Large intestine (tissue), 12 donors: ENCODE measurements at places on chromosomes 16 and 17. TPM values are rescaled to one million over a fixed set of nuclear protein-coding genes. Genes with fewer than 3 reads are reported as not detected.

DNA sequence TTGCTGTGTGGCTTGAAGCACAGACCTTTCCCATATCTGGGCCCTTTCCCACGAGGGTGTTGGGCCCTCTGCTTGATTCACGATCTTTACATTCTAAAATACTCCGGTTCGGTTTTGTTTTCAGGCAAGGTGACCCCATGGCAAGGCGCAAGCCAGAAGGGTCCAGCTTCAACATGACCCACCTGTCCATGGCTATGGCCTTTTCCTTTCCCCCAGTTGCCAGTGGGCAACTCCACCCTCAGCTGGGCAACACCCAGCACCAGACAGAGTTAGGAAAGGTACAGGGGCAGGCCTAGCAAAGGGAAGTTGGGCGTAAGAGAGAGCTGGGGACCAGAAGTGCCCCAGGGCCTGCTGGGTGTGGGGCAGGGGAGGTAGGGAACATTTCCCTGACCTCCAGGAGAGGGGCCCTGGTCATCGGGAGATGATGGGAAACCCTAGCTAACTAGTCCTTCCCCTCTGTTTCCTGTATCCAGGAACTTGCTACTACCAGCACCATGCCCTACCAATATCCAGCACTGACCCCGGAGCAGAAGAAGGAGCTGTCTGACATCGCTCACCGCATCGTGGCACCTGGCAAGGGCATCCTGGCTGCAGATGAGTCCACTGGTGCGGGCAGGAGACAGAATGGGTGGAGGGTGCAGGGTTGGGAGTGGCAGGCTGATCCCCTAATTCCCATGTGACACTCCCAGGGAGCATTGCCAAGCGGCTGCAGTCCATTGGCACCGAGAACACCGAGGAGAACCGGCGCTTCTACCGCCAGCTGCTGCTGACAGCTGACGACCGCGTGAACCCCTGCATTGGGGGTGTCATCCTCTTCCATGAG is 1.4 kb downstream of the ALDOA start:
- no peak for DNase-seq

GRCh38 chr16:58411736-58412614 is 19.7 kb downstream of the GINS3 start:
- DNase-seq = no peak

GRCh38 chr16:78462288-78463208 is 363.1 kb downstream of the WWOX start:
- no peak for DNase-seq

DNA sequence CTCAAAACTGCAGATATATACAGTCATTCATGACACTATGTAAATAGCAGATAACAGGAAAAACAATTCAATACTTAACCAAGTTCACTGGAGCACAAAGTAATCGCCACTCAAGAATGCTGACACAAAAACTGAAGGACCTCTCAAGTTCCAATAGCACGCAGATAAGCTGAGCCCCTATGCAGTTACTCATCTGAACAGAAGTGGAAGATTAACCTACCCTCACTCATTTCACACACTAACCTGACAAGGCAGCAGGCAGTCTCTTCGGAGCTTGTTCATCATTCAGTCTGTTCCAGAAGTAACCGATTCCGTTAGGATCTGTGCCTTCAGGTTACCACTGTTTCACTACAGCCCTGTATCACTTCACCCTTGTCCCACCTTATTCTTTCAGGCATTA is 6.0 kb downstream of the HELZ start:
- peak; percentile 73 for DNase-seq

DNA sequence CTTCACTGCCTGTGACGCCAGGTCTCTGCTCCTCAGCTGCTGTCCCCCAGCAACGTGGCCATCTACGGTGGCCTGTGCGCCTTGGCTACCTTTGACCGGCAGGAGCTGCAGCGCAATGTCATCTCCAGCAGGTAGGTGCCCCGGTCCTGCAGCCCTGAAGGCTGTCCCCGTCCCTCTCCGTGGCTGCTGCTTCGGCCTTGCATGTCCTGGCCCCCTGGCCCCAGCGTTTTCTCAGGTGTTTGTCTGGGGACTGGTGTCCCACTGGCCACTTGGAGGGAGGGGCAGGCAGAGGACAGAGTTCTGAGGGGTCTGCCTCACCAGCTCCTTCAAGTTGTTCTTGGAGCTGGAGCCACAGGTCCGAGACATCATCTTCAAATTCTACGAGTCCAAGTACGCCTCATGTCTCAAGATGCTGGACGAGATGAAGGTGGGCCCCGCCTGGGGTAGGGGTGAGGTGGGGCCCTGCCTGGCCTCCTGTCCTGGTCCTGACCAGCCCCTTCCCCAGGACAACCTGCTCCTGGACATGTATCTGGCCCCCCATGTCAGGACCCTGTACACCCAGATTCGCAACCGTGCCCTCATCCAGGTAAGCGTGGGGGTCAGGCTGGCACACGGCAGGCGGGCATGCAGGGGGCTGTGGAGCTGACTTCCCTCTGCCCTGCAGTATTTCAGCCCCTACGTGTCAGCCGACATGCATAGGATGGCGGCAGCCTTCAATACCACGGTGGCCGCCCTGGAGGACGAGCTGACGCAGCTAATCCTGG is 4.4 kb downstream of the GPS1 start:
- no peak for DNase-seq

- no peak for DNase-seq
These were observed 53.0 kb downstream of the ATP2C2 start for GRCh38 chr16:84421081-84421937.

DNA sequence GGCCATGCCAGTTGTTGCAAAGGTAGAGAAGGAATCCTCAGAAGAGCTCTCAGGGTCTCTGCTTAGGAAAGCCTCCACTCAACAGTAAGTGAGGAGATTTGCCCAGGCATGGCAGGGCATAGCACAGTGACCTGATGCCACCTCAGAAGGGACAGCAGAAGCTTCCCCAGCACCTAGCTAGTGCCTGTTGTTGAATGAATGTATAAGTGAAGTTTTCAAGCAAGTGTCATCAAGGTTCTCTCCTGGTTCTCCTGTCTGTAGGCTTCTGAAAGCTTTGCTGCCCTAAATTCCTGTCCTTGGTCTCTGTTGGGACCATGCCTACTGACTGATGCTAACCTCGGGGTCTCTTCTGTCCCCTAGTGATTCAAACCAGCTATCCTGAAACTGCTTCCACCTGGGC is 114.9 kb upstream of the TBX2 start:
- DNase-seq = no peak

- no peak for DNase-seq
These were observed 20.2 kb downstream of the CBX4 start for GRCh38 chr17:79819085-79819484.

GRCh38 chr17:56914581-56915273 is 878 bp upstream of the TRIM25 start:
- no peak for DNase-seq

GRCh38 chr17:43449470-43450248 is 34.1 kb upstream of the DHX8 start:
- no peak for DNase-seq

DNA sequence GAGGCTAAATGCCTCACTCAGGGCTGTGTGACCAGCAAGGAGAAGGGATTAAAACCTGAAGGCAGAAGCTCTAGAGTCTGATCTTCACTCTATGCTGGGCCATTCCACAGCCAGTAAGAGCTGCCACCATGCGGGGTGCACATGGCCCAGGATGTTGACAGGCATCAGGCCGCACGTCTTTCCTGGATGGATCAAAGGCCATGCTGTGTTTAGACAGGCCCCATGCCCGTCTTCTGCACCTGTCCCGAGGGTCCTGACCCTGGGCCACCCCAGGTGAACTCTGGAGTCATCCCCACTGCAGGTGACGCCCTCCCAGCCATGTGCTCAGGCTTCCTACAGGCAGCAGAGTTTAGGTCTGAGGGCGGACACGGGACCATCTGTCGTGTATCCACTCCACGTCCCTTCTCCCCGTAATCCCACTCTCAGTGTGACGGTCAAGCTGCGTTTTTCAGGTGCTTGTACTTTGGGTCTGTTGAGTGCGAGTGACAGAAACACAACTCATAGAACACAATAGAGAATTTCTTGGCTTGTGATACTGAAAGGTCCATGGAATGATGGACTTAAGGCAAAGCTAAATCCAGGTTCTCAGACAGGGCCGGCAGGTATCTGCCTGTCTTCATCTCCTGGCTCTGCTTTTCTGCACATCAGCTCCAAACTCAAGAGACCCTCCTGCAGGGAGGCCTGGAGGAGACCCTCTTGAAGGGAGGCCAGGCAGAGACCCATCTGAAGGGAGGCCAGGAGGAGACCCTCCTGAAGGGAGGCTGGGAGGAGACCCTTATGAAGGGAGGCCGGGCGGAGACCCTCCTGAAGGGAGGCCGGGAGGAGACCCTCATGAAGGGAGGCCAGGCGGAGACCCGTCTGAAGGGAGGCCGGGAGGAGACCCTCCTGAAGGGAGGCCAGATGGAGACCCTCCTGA is 13.2 kb downstream of the ZNF469 start:
- DNase-seq = no peak

DNA sequence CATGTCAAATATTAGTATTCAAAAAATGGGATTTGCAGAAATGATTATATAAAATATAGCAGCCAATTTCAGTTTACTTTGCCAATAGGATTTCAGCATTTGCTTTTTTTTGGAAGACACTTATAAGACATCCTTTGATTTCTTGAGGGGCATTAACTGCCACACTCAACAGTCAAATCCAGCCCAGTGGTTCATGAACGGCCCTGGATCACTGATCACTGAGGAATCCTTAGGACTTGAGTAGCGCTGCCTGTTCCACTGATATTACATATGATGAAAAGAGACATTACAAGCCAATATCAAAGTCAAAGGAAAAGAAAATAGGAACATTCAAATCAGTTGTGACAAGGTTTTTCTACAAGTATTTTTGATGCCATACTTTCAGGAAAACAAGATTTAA is 21.0 kb upstream of the YWHAE start:
- DNase-seq = no peak

- DNase-seq = no peak
These were observed 2.2 kb downstream of the C17orf67 start for GRCh38 chr17:56831369-56832095.

GRCh38 chr16:24347556-24347955 is 91.4 kb downstream of the CACNG3 start:
- no peak for DNase-seq

GRCh38 chr17:13634021-13634420 is 32.3 kb upstream of the HS3ST3A1 start:
- DNase-seq = no peak

DNA sequence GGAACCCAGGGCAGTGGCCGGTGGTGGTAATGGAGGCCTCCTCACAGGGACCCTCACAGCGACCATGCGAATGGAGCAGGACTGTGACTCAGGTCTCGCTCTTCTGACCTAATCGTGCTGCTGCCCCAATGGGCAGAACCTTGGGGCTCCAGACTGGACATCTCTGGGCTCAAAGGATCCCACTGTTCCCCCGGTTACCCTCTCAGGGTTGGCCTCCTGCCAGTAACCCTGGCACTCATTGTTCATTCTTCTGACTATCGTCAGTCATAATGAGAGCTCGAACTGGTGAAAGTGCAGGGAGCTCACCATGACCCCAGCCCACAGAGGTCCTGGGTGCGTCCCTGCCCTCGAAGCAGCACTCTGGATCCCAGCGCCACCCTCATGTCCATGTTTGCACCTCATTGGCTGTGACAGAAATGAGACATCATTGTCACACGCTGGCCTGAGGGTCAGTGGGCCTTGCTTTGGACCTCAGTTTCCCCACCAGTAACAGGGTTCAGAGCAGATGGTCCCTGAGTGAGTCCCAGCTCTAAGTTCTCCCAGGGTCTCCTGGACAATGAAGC is 4.0 kb upstream of the NPRL3 start:
- no peak for DNase-seq

- DNase-seq = peak; percentile 59
These were observed 36.8 kb downstream of the MSI2 start for GRCh38 chr17:57293077-57293476.

DNA sequence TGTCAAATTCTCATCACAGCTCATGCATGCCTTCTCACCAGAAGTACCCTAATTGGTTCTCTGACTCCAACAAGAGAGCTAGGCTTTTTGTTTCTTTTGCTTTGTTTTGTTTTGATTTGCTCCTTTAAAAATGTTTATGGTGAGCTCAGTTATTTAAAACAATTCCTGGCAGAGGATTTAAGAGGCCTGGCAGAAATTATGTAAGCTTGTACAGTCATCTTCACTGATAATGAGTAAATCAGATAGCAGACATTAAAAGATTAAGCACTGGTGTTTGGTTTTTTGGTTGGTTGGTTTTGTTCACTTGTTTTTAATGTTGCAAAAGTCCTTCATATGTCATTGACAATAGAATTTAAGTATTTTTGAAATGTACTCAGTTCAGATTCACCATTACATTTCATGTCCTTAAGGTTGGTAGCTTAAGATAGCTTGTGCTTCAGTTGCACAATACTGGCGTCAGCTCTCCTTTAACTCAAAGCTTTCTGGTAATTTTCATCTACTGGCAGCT is 378.9 kb downstream of the CDH13 start:
- DNase-seq = no peak

DNA sequence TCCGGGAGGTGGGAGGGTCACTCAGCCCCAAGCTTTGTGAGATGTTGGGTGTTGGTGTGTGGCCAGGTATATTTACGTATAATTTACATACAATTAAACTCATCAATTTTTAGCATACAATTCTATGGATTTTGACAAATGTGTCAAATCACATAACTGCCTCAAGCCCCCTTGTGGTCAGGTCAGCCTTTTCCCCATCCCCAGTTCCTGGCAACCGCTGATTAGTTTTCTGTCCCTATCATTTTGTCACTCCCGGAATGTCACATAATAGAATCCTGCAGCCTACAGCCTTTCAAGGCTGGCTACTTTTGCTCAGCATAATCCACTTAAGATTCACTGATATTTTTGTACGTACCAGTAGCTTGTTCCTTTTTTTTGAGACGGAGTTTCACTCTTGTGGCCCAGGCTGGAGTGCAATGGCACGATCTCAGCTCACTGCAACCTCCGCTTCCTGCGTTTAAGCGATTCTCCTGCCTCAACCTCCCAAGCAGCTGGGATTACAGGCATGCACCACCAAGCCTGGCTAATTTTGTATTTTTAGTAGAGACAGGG is 19.3 kb upstream of the RAI1 start:
- DNase-seq = no peak

- DNase-seq = no peak
These were observed 15.1 kb downstream of the FAM117A start for GRCh38 chr17:49748791-49749190.

GRCh38 chr16:79554912-79555311 is 45.6 kb downstream of the MAF start:
- no peak for DNase-seq

GRCh38 chr16:50038756-50039529 is 13.9 kb downstream of the CNEP1R1 start:
- peak; percentile 44 for DNase-seq

The SHISA6 gene
- polyA plus RNA-seq = 0.24 TPM

The SLC22A31 gene
- polyA plus RNA-seq = 8.8 TPM

The GPR179 gene
- polyA plus RNA-seq = 1.4 TPM

The OR3A2 gene
- polyA plus RNA-seq = 0.06 TPM

The KRTAP3-1 gene
- not detected for polyA plus RNA-seq

The TSPAN10 gene
- 1.2 TPM for polyA plus RNA-seq

The PMFBP1 gene
- 4.7 TPM for polyA plus RNA-seq

The KRT15 gene
- polyA plus RNA-seq = 0.79 TPM

The RUNDC3A gene
- polyA plus RNA-seq = 17.2 TPM

The EXOSC6 gene
- 15.1 TPM for polyA plus RNA-seq

The DOC2A gene
- polyA plus RNA-seq = 4.2 TPM

The XAF1 gene
- polyA plus RNA-seq = 70.4 TPM

The LHX1 gene
- not detected for polyA plus RNA-seq

The TMC7 gene
- 7.7 TPM for polyA plus RNA-seq
